ENCODE measurements at places on chromosomes 16 and 17.

GRCh38 chr16:65118871-65119270, 3.0 kb downstream of the CDH11 start:
- DNase-seq, result no peak

DNA sequence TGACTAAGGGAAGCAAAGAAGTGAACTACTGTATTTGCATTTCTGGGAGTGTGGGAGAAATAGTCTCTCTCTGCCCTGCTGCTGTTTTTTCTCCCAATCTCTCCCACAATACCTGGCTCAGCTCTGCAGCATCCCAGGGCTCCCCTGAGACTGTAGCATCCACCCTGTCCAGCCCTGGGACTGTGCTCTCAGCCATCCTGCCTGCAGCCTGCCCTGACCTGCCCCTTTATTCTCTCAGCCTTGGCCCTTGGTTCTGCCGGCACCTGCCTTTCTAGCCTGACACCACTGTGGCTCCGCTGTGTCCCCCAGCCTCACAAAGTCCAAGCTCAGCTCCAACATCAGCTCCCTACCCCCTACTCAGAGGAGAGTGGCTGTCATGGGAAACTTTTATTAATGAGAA, 1.9 kb downstream of the PDILT start:
- DNase-seq, result no peak

GRCh38 chr16:47016700-47017133, 43.2 kb upstream of the DNAJA2 start:
- no peak for DNase-seq

DNA sequence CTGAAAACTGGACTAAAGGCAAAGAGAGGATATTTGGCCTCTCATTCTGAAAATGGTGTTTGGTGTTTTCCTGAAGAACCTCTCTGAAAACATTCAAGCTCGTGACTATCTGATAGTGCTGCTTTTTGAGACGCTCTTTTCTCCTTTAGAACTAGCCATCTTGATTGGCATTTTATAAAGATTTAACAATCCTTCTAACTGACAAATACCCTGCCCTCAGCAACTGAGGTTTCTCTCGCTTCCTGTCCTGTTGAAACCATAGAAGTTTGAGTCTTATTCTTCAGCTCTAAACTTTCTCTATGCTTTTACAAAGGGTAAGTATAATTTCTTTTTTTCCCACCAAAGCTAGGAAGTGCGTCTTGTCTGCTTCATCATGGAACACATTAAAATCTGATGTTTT, 13.3 kb downstream of the CNEP1R1 start:
- DNase-seq, result no peak

GRCh38 chr17:4766201-4766600, 5.5 kb upstream of the TM4SF5 start:
- DNase-seq, result no peak

DNA sequence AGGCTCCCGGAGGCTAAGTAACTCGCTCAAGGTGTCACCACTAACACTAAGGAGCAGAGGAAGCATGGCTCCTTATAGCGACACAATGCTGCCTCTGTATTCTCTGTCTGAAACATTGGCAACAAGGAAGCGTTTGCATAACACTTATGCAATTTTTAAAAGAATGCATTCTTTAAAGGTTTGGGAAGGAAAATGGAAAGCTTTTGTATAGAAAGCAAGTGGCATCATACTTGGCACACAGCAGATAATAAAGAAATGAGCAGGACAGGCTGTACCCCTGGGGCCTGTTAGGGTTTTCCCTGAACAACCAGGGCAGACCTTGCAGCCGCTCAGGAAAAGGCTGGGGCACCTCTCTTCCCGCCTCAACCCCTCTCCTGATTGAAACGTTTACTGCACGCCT, 36.9 kb downstream of the PPL start:
- no peak for DNase-seq

- no peak for DNase-seq
Observed at GRCh38 chr17:76469991-76470739, 2.8 kb downstream of the AANAT start.

DNA sequence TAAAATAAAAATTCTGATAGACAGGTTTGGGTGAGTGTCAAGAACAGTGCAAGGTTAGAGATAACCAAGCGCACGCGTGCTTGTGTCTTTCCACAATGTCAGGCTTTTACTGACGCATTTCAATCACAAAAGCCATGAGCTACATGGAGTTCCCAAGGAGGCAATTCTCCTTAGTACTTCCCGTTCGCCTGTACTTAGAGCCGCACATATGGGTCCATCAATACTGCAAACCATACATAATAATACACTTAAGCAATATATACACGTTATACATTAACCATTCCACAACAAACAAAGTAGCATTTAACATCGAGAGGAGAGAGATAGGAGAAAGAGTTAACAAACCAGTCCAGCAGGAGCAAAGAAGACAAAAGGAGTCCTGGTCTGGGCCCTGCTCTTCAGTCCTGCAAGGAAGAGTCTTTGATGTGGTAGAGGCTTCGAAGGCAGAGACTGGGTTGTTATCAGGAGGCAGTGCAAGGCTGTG, 11.9 kb upstream of the GPRC5C start:
- DNase-seq, result no peak

DNA sequence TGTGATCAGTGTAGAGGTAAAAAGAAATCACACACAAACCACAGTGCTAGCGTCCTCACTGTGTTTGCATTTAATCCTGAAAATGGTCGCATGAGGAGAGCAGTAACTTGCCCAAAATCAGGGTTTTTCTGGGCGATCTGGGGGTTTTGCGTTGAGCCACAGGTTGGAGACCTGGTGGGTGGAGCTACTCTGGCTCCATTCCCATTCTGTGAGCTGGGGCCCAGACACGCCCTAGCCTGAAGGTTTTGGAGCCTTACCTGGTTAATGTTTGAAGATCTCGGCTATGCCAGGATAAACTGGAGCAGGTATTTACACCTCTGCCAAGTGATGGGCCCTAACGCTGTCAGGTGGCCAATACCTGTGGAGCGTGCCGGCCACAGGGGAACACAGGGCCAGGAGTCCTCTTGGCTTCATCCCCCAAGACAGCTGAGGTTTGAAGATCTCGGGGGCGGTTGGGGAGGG, 48.4 kb downstream of the MPRIP start:
- no peak for DNase-seq

GRCh38 chr17:39174920-39175694, 9.1 kb upstream of the ARL5C start:
- peak; percentile 76 for DNase-seq

DNA sequence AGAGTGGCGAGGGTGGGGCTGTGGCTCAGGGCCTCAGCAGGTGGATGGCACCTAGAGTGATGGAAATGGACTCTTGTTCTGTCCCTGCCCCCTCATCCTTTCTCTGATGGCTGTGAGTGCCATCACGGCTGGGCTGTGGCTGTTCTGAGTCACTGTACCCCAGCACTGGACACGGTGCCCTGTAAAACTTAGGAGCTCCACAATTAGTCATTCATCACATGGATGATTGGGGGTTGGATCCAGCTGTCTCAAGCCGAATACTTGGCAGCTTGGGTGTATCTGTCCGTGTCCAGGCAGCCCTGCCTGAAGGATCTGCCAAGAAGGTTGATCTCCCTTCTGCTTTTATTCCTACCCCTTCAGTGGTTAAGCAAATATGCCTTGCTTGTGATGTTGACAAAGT, 295.5 kb upstream of the EEF2KMT start:
- no peak for DNase-seq

GRCh38 chr17:42456223-42457106, 2.2 kb upstream of the ATP6V0A1 start:
- DNase-seq, result no peak

GRCh38 chr17:8954339-8954738, 11.2 kb downstream of the PIK3R5 start:
- DNase-seq, result peak; percentile 51

- no peak for DNase-seq
Observed at GRCh38 chr17:81810892-81811704, 7.1 kb downstream of the GCGR start.

DNA sequence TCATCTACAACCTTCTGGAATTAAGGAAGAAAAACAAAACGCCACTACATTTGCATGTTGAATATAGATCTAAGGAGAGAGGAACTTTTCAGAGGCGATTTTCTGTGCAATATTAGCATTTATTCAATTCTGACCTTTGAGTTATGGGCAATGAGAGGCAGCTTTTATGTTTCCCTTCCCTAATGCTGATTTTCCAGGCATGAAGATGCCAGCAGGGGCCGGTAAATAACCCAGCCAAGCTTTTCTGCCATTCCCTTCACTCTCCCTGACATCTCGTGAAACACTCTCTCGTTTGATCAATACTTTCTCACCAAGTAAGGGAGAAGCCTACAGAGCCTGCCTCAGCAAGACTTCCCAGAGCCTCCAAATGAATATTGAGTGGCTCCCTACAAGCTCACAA, 470.5 kb upstream of the GOT2 start:
- no peak for DNase-seq

DNA sequence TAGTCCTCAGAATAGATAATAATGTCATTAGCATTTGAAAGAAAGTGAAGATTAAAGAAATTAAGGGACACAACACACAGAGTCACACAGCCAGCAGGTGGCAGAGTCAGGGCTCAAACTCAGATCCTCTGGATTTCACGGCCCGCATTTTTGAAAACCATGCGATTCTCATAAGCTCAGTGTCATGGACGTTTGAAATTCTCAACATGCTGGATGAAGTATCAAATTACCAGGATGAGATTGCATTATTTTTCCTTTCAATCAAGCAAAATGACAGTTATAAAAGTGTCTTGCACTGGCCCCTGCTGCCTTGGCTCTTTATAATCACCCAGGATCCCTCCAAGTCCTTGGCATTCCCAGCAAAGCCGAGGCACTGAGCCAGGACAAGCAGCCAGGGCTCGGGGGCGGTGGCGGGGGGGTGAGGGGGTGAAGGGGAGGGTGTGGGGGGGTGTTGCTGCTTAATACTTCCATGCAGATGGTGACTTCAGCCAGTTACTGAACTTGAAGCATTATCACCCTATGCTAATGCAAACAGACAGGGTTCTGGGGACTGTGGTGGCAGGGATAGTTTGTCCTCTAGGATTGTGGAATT, 6.6 kb upstream of the BMERB1 start:
- DNase-seq, result peak; percentile 31

- DNase-seq, result no peak
Observed at GRCh38 chr17:67636834-67637520, 80.8 kb upstream of the NOL11 start.

- DNase-seq, result no peak
Observed at GRCh38 chr17:29165800-29166506, 14.2 kb downstream of the MYO18A start.

GRCh38 chr16:67939507-67940445, 3.1 kb upstream of the PSMB10 start:
- DNase-seq, result no peak

GRCh38 chr16:67278773-67279295, 498 bp upstream of the PLEKHG4 start:
- no peak for DNase-seq

DNA sequence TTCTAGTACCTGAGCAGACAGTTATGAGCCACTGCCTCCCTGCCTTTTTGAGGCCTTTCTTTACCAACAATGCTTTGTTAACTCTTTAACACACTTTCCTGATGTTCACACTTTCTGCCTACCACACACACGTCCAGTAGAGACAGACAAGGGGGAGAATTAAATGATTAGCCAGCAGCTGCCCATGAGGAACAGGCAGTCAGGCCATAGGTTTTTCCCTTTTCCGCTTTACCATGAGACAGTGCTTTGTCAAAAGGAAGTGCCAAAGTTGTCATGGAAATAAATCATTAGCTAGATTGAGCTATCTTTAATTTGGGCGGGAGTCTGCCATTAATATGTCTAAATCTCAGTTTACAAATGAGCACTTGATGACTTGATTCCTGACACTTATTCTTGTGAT, 102.1 kb downstream of the PITPNC1 start:
- DNase-seq, result no peak

DNA sequence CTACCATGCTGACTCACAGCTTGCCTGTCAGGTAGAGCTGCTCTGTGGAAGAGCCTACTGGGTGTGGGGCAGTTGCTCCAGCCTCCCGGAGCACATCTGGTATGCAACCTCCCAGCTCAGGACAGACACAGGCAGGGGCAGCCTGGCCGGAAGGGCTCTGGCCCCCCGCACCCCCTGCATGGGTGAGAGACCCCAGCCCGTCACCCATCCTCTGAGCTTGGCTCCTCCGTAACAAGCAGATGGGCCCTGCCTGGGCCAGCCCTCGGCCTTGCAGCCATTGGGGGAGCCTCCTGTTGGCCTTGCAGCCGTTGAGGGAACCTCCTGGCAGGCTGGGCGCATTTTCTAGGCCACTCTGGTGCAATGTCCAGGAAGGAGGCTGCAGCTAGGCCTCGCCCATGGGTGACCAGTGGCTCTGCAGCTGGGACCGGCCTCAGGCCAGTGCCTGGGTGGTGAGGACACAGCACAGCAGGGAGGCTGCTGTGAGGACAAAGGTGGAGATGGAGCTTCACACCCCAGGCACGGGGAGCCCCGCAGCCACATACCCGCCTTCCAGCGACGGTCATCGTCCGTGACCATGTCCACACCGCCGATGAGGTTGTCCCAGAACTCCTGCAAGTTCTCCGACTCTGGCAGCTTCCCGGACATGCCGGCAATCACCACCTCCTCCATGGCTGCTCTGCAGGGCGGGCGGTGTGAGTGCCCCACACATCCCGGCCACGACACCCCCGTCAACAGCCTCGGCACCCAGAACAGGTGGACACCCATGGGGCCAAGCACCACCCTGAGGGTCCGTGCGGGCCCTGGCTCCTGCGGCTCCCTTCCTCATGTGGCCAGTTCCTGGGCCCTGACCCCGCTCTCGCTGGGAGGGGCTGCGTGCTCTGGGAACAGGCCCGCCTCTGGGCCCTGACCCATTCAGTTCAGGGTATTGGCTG, 2.0 kb downstream of the FASN start:
- no peak for DNase-seq

DNA sequence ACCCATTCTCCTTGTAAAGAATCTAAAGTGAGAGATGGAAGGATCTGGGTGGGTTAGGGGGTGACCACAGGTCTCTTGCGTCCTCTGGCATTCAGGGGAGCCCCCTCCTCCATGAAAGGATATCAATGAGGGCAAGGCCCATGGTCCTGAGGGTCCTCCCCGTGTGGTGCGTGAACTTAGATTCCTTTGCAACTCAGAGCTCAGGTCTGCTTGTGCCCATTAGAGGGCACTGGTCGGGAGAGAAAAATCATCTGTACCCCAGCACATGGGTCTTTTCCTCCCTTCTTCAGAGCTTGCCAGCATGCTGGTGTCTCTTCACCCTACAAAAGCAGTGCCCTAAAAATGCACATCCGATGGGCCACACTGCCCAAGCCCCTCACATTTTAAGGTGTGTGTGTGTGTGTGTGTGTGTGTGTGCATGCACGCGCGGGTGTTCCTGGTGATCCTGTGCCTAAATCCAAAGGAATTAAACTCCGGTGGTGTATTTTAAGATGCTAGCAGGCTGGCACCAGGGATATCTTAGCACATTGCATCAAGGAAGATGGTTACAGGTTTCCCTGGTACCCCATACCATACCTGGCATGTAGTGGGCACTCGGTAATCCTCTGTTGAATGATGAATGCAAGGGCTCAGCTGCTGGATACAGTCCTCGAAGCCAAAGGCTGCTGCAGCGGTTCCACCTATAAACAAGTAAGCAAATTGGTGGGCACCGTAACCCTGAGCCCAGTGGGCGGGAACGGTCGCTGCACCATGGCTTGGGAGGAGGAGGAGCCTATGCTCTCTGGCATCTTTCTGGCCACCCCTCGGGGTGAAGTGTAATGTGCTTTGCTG, 4.7 kb downstream of the C1QTNF1 start:
- no peak for DNase-seq

GRCh38 chr17:32878211-32878610, 1.3 kb upstream of the MYO1D start:
- DNase-seq, result no peak

- DNase-seq, result no peak
Observed at GRCh38 chr16:56684256-56684925, 2.1 kb downstream of the MT1X start.

- DNase-seq, result no peak
Observed at GRCh38 chr17:62780951-62781350, 27.2 kb downstream of the MARCHF10 start.

- no peak for DNase-seq
Observed at GRCh38 chr16:79388396-79388795, 212.1 kb downstream of the MAF start.

All from stimulated activated CD8-positive, alpha-beta memory T cell treated with anti-CD3 and anti-CD28 coated beads, Interleukin-12 subunit alpha, Interleukin-12 subunit beta, amount 100 ng/mL, for 1 hour (primary cell).